Daoy (cell line): ENCODE measurements at places on chromosomes 16 and 17.

GRCh38 chr17:40323391-40324381, 14.7 kb downstream of the RARA start:
- peak; percentile 64 for DNase-seq

DNA sequence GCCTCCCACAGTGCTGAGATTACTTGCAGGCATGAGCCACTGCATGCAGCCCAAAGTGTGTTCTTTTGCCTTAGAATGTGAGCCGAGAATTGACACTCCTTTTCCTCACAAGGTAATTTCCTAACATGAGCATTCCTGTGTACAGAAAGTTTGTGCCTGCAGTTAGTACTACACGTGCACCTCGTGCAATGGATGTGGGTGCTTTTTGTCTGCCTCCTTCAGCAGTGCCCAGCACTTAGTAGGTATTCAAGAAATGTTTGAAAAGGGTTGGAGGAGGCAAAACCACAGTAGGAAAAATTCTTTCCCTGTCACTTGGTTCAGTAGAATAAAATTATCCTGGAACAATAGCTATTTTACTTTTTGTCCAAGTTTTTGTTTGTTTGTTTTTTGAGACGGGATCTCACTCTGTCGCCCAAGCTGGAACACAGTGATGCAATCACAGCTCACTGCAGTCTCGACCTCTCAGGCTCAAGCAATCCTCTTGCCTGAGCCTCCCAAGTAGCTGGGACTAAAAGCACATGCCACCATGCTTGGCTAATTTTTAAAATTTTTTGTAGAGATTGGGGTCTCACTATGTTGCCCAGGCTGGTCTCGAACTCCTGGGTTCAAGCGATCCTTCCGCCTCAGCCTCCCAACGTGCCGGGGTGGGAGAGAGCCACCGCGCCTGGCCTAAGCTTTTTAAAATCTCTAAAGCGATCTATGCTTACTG, 2.4 kb downstream of the NDE1 start:
- DNase-seq: no peak

- DNase-seq: no peak
These were observed 177.3 kb upstream of the RBL2 start for GRCh38 chr16:53257001-53257400.

DNA sequence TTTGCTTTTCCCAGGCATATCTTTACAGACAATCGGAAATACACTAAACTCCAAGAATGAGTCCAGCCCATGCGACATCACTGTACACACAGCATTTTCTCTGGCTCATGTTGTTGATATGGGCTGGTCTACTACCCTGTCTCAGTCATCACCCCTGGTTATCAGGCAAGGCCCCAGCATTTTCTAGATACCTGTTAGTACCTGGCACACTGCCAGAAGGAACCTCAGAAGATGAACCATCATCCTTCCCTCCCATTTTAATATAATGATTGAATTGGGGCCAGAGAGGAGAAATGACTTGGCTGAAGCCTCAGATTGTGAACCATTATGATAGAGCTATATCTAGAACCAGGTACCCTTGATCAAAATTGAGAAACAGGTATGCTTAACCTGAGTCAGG, 406.2 kb downstream of the CDH11 start:
- no peak for DNase-seq

GRCh38 chr17:7441266-7441665, 2.0 kb downstream of the FGF11 start:
- no peak for DNase-seq

DNA sequence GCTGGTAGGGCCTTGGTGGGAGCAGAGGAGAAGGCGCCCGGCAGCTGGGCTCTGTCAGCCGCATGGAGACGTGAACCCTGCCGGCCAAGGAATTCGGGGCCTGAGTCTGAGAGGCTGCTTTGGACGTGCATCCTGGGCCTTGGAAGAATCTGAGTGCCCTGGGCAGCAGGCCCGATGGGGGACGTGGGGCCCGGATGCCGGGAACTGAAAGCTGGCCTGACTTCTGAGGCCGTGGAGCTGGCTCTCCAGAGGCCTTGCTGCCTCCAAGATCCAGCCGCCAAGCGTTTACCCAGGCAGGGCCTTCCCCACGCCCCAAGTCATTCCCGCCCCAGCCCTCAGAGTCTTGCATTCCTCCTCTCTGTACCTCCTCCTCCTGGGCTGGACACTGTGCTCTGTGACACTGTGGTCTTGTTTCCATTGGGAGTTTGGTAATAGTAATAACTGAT, 37.2 kb downstream of the NKD1 start:
- no peak for DNase-seq

DNA sequence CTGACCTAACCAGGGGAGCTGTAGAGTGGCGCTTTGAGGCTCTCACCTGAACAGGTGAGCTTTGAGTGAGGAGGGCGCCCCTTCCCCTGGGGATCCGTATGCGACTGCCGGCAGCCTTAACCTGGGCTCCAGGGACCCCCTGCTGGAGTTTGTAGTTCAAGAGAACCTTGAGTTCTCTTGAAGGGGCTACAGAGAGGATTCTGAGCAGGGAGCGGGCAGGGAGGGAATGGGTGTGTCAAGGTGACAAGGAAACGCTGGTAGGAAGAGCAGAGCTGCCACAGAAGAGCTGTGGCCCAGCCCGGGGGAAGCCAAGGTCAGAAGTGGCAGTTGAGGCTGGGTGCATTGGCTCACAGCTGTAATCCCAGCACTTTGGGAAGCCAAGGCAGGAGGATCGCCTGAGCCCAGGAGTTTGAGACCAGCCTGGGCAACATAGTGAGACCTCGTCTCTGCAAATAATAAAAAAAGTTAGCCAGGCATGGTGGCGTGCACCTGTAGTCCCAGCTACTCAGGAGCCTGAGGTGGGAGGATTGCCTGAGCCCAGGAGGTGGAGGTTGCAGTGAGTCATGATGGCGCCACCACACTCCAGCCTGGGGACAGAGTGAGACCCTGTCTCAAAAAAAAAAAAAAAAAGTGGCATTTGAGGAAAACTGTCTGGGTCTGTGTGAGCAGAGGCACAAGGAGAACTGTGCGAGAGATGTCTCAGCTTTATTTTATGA, 1.2 kb downstream of the LLGL2 start:
- DNase-seq: no peak

GRCh38 chr16:543301-544164, 16.0 kb downstream of the CAPN15 start:
- DNase-seq: no peak

- DNase-seq: no peak
These were observed 4.4 kb downstream of the STX1B start for GRCh38 chr16:31006086-31006385.

DNA sequence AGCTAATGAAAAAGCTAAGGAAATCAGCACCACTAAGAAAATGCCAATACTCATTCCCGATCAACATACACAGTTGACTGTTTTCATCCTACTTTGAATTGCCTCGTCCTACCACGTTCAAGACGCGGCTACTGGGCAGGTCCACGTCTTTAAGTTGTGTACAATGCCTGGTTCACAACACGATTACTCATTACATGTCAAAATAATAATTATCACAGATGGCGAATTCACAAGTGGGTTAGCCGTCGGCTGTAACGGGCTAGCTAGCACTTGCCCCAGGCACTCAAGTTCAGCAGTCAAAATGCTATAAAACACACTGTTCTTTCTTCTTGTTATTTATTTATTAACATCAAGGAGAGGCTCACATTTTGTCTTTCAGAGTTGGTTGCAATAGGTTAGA, 124.2 kb downstream of the ZFHX3 start:
- no peak for DNase-seq

DNA sequence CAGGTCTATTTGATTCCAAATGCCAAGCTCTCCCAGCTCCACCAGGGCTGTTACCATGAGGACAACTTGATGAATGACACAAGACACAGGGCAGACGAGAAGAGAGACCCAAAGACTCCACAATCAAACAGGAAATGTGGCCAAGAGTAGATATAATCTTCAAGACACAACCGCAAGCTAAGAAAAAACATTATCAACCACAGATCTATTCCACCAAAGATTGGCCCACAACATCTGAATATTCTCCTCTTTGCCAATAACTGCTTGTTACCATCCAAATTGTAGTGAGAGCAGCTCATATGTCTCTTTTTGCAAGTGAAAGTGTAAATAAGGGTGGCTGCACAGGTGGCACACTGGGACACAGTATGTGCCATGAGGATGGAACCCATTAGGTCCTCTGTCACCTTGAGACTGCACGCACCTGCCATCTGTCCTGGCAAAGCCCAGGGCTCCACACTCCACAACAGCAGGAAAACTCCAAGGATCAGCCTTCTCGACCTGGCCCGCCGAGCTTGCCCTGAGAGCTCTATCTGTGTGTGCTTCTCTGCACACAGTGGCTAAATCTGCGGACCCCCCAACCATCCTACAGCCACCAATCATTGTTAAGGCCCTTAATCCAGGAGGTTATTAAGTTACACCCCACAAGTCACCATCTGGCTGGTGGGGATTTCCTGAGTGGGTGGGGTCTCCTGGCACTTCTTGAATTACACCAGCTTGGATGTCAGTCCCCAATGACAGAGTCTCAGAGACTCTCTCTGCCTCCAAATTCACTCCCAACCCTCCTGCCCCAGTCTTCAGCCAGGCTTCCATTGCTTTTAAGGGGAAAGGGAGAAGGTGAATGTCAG, 50.5 kb downstream of the DYNLRB2 start:
- DNase-seq: peak; percentile 19

DNA sequence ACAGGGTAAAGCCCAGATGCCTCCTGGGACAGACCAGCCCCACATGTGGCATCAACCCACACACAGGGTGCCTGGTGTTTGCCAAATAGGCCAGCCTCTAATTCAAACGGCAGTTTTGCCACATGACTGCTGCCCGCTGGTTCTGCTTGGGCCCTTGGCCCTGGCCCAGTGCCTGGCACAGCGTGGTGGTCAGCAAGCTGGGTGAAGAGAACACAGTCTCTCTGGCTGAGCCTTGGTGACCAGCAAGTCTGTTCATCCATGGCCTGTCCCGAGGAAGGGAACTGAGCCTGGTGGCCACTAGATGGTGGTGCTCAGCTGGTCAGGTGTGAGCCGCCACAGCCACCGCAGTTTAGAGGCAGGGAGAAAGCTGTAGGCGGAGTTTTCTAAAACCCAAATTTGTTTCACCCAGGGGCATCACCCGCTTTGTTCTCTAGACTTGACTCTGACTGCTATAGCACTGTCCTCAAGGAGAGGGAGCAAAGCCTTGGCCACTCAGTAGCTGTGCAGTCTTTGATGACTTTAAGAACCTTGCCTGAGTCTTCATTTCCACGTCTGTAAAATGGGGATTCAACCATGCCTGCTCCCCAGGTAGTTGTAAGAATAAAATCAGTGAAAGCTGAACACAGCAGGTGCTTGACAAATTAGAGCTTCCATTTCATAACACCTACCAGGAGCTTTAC, 4.7 kb upstream of the GFAP start:
- DNase-seq: peak; percentile 85

- no peak for DNase-seq
These were observed 301 bp upstream of the METTL22 start for GRCh38 chr16:8621222-8621571.

DNA sequence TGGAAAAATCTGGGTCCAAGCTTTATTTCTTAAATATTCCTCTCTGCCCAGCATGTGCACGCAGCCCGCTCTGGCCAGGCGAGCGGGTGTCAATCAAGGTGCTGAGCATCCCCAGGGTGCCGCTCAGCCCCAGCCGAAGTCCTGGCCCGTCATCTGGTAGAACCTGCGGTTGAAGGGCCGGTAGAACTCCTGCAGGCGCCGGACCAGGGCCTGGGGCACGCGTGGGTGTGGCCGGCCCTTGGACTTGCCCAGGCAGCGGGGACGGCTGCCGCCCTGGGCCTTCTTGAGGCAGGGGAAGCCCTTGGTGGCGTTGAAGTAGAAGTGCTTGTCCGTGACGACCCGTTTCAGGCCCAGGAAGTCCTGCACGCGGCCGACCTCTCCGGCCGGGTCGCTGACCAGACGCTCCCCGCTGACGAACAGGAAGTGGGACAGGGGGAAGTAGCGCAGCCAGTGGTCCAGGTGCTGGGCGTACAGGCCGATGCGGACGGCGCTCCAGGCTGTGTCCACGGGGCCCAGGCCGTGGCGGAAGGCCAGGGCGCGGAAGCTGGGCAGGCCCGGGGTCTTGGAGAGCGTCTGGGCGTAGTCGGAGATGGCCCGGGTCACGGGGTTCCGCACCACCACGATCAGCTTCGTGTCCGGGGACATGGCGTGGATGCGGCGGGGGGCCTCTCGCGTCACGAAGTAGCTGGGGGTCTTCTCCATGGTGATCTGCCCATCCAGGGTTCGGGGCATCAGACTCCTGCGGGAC, 6.6 kb downstream of the HS3ST6 start:
- no peak for DNase-seq

GRCh38 chr16:51818342-51818944, 667.4 kb upstream of the SALL1 start:
- peak; percentile 1 for DNase-seq

DNA sequence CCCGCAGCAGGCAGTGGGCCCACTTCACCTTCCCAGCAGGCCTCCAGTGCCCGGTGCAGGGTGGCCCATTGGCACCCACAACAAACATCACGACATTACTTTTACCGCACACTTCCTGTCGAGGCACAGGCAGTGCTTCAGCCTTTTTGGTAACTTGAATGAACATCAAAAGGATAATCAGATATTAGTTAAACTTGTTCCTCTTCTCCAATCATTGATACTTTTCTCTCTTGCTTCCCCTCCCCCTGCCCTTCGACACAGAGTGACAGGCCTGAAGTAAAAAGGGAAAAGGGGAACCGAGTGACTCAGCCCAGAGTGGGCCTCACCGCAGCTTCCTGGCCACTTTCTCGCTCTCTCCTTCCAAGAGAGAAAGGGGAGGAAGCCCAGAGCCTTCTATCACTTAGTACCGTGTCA, 507.0 kb downstream of the MAF start:
- DNase-seq: peak; percentile 70
